Ecto neural progenitor cell (in vitro differentiated cells): ENCODE measurements at places on chromosomes 3 and 15.

GRCh38 chr3:29643034-29643425 is 362.2 kb downstream of the RBMS3 start:
- no peak for DNase-seq

- no peak for DNase-seq
These were observed 19.5 kb upstream of the PXYLP1 start for GRCh38 chr3:141212101-141212500.

- no peak for DNase-seq
These were observed 691.3 kb downstream of the ZPLD1 start for GRCh38 chr3:103126115-103126514.

GRCh38 chr15:60390871-60391501 is 6.8 kb downstream of the ANXA2 start:
- DNase-seq: peak; percentile 75

- no peak for DNase-seq
These were observed 596.3 kb downstream of the ZIC1 start for GRCh38 chr3:148005456-148005855.

GRCh38 chr15:29978411-29979382 is 104.1 kb upstream of the GOLGA8J start:
- DNase-seq: no peak

DNA sequence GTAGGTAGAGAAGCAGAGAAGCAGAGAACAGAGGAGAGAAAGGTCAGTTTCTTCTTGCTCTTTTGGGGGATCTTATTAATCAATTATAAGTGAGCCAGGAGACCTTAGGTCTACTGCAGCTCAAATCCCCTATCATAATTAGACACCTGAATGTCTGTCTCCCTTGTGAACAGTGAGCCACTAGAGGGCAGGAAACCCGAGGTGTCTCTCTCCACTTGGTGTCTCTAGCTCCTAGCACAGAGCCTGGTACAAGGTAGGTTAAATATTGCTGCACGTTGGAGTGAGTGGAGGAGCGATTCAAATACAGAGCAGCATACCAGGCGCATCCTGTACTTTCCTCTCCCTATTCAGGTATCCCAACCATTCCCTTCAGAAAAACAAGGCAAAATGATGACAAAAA is 2.0 kb upstream of the ST8SIA2 start:
- DNase-seq: no peak

GRCh38 chr15:66364944-66365528 is 8.6 kb upstream of the TIPIN start:
- DNase-seq: no peak

DNA sequence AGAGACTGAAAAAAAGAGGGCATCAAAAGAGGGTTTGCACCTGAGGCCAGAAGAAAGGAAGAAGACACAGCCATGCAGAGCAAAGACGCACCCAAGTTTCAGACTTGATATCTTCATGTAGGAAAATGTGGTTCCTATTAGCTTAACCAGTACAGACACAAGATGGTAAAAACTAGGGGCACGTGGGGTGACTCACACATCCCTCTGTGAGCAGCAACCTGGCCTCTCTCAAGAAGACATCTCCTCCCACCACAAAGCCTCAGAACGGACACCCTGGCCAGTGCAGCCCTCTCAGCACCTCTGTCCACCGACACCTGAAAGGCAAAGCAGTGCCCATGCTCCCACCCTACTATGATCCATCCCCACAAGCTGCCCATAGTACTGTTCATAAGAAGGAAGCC is 33.3 kb downstream of the GLB1 start:
- DNase-seq: no peak

- no peak for DNase-seq
These were observed 23.0 kb downstream of the ACAD9 start for GRCh38 chr3:128902426-128902825.

DNA sequence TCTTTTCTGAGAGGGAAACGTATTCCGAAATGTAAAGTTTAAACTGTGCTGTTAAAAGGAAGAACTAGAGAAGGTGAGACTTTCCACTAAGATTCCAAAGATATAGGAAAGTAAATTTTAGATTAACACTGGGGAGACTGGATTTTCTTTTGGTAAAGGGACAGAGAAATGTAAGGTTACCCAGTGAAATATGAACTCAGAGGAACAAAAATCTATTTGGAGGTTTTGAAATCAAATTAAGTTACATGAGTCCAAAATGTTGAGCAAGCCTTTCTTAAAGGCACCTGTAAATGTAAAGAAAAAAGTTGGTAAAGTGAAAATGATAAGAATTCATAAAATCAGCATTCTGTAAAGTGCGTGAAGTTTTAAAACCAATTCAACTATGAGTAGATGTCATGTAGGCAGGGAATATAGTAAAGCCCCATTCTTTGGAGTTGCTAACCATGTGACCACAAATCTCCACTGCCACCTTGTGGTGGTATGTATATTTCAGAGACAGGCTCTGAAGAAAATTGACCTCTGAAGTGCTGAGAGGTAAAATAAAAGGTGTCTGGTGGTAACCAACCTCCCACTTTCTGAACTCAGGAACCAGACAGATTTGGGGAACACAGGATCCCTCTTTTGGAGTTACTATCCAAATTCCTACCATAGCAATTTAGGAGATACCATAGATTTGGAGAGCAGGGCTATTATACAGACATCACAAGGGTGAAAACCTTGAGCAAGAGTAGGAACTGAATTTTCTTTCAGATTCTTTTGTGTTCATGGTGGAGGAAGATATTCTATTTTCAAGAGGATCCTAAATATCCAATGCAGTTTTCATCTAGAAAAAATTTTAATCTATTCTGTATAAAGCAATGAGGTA is 215.3 kb downstream of the ROBO2 start:
- DNase-seq: no peak

DNA sequence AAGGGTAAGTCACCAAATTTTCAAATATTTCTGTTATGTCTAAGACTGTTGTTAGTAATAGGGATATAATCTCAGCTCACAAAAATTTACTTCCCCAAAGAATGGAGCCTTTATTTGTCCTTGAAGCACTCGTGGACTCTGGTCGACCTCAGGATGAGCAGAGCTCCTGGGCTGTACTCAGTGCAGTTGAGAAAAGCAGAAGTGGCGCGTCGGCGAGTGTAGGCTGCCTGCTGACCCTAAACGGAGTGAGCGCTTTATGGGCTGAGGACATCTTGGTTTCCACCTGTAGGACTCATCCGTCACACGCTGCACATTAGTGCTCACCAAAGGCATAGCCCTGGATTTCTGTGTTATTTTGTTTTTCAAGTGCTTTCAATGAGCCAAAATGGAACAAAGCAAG is 11.0 kb downstream of the GABRA5 start:
- DNase-seq: no peak

DNA sequence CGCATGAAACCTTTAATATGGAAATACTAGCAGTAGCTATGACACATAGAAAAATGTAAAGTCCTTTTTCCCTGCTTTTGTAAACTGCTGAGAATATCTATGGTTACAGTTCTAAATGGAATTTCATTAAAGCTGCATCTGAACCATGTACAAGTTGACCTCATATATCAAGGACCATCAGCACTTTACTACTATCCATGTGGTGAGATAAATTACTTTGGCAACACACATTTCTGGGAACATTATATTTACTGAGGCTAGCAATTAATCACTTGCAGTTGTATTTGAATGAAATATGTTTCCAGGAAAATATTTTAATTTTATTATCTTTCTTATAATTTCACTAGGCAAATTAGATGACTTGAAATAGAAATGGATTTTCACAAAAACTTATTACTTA is 545.5 kb downstream of the NAALADL2 start:
- no peak for DNase-seq

GRCh38 chr3:183259087-183259486 is 6.0 kb downstream of the B3GNT5 start:
- DNase-seq: no peak

DNA sequence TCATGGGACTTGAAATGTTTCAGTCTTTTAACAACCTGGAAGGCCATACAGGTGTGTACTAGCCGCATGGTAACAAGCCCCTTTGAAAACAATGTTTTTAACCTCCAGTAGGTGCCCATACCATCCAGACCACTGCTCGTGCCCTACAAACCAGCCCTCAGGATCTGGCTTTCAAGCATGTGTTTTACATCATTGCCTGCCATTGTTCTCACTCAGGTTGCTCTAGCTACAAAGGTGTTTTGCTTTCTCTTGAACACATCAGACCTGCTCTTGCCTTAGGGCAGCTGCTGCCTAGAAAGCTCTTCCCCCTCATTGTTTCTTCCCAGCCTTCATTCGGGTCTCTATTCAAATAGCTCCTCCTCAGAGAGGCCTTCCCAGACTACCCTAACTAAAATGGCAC is 32.3 kb upstream of the MAP3K13 start:
- no peak for DNase-seq

DNA sequence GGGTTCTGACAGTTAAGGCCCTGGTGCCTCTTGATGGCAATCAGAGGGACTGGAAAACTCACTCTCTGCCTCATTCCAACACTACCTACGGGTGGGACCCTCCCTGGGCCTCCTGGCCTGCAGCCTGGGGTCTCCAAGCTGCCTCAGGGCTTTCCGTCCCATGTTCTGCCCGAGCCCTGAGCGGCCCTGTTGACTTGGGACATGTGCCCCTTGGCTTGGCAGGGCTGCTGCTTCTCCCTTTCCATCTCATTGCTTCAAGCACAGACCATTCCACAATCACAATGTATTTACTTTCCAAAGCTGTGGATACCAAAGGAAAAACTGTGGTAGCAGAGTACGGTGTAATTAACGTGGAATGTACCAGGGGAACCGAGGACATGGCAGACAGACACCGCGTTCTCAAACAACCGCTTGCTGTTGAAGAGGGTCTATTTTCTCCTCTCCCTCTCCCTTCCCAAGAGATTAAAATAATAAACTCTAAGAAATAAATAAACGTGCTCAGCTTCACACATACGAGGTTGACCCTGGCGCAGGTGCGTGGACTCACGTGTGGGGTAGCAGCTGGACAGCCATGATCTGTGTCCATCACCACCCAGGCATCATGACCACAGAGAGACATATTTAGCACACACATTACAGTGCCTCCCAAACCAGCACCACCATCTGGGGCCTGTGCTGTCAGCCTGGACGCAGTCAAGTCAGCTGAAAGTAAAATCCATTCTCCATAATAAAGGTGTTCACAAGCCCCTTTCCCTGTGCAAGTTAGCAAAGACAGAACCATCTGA is 172.0 kb downstream of the XXYLT1 start:
- no peak for DNase-seq

DNA sequence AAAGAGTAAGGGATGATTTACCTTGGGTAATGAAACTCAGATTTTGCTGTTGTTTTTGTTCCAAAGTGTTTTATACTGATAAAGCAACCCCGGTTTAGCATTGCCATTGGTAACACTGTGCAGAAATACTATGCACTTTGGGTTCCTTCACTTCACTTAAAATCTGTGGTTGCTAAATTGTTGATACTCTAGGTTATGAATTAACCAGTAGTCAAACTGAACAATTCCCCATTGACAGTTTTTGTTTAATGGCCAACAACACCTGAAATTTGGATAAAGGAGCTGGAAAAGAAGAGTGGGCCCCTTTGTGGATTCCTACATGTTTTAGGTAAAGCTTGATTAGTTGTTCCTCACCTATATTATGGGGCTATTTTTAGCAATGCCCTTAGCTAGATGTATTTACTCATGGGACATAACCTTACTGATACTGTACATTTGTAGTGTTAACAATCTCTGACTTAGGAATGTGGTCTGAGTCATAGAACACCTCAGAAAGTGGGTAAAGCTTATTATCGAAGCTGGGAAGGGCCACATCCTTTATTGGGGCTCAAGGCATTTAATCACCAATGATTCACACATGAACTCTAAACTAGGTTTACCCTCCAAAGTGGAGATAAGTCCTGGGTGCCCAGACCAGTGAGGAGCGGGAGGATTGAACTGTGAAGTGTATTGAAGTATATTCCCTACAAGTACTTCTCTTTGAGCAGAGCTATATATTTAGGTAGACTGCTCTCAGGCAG is 29.5 kb upstream of the THRB start:
- DNase-seq: no peak

GRCh38 chr3:187188931-187189330 is 8.4 kb upstream of the RTP1 start:
- DNase-seq: no peak

GRCh38 chr3:128480278-128480677 is 12.7 kb downstream of the GATA2 start:
- DNase-seq: no peak

GRCh38 chr3:10357592-10358308 is 36.8 kb upstream of the SEC13 start:
- DNase-seq: no peak

- no peak for DNase-seq
These were observed 64.3 kb downstream of the FNDC3B start for GRCh38 chr3:172103724-172104123.

DNA sequence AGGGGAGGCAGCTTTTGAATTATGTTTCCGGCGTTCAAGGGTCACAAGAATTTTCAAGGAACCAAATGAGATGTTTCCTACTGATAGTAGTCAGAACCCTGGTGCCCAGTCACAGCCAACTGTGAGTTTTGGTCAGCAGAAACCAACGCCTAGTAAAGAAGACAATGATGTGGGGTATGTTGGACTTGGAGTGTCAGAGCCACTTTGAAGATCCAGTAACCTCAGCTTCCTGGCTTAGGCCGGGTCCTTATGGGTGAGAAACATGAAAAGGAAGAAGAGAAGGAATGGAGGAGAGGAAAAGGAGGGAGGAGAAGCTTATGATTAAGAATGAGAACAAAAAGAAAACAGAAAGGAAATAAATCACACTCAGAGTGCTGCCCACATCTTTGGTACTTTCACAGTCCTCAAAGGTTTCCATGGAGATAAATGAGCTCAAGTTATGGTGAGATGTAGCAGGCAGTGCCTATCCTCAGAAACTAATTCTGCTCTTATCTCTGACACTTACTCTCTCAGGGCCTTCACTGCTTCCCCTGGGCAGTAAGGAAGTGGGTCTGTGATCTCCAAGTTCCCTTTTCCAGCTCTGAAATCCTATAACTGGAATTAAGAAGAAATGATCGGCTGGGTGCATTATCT is 2.0 kb upstream of the MCF2L2 start:
- DNase-seq: no peak

GRCh38 chr15:68470049-68470742 is 38.2 kb upstream of the ITGA11 start:
- no peak for DNase-seq

GRCh38 chr15:44102675-44103254 is 92.3 kb downstream of the FRMD5 start:
- DNase-seq: no peak

DNA sequence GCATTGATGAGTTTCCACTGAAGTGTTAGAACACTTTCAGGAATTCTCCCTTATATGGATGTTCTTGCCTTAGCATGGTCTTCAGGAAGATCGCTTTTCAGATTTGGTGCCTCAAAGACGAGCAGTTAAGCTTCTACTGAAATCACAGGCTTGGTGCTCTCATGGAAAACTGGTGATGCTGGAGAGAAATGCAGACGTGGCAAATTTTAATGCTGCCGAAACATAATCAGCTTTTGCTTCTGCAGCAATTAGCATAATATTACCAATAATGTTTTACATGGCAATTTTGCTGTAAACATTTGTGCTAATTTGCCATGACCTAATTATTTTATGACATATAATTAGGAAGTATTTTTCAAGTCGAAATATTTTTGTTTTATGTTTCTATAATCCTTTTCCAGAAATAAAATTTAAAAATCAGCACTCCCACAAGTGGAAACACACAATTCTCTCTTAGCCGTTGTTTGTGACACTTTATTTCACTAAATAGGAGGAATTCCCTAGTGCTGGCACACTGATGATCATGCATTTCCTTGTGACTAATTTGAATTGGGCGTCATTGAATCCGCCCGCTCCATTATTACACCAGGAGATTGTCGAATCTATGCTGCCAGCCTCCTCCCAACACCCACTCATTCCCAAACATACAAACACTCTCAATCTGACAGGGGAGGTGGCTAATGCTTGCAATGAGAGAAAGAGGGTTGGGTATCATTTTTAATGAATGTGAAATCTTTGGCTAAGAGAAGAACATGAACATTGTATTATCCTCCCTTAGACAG is 506.8 kb upstream of the PPP2R3A start:
- no peak for DNase-seq
